ENCODE measurements at places on chromosomes 16 and 17.

GRCh38 chr16:83138976-83139690 lies 512.4 kb downstream of the CDH13 start:
- DNase-seq: no peak

DNA sequence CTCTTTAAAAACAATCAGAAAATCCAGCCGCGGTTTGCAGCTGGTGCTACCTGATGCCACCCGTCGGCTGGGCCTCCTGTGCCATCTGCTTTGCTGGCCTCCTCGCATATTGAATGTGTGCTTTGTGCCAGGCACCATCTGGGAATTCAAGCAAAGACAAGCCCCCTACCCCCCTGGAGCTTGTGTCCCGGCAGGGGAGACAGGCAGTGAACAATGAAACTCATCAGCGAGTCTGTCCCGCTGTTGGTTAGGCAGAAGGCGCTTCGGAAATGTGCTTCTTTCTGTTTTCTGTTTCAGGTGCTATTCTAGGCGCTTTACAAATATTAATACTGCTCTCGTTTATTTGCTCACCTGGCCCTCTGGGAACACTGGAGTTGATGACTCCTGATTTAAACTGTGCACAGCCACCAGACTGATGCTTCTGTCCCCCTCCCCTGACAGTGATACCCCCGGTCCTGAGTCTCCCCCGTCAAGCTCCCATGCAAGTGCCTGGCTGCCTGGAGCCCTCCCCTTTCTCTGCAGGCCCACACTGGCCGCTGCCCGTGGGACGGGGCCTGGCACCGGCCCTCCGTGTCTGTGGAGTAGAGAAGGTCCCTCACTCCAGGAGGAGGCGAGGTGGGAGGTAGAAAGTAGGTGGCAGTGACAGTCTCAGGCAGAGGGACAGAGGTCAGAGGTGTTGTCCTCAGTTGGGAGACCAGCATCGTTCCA lies 126.1 kb upstream of the PLCG2 start:
- DNase-seq: no peak

DNA sequence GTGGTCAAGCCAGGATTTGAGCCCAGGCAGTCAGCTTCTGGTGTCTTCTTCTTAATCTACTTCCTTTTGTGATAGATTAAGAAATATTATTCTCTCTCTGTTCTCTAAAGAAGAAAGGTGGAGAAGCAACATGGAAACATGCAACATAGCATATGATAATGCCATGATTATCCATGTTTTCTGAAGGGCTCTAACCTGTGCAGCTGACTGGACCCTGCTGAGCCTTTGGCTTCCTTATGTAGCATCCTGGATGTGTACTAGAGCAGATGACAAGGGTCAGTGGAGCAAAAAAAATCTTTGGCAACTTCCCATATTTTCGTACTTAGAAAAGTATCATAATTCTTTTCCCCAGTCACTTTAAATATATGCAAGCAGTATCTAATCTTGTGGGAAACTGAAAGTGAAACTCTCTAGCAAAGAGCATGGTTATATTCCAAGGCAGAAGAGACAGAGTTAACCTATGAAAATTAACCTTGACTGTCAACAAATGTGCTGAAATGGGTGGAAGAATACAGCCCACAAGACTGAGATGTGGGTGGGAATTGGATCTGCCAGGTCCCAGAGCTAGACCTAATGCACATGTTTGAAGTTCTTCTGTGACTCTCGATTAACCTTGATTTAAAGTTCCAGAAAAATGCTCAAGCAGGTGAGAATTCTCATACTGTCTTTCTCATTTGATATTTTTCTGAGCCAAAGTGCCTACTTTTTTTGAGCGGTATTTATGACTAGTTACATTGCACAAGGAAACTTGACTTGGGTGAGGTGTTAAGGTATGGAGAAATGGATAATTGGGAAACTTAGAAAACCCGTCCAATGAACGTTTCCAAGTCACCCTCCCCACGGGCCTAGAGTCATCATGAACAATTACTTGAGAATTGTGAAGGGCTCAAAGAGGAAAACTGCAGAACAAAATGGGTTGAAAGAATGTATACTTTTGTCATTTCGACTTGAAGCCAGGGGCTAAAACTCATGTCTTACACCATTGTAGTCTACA lies 248.6 kb downstream of the FTO start:
- DNase-seq: no peak

GRCh38 chr16:4381935-4382794 lies 10.5 kb downstream of the VASN start:
- DNase-seq: no peak

- DNase-seq: no peak
These were observed at the start of gene TERB1 for GRCh38 chr16:66801320-66802105. Gene TERB1, minus strand, starts transcription at chr16:66801584. Its CDS starts 4,786 bp downstream, at chr16:66796798.

- no peak for DNase-seq
These were observed 402.4 kb upstream of the CDH11 start for GRCh38 chr16:65524231-65524630.

GRCh38 chr16:56319376-56319775 lies 106.0 kb downstream of the AMFR start:
- DNase-seq: no peak

- peak; percentile 95 for DNase-seq
These were observed 30.6 kb downstream of the RPTOR start for GRCh38 chr17:80575057-80575875.

DNA sequence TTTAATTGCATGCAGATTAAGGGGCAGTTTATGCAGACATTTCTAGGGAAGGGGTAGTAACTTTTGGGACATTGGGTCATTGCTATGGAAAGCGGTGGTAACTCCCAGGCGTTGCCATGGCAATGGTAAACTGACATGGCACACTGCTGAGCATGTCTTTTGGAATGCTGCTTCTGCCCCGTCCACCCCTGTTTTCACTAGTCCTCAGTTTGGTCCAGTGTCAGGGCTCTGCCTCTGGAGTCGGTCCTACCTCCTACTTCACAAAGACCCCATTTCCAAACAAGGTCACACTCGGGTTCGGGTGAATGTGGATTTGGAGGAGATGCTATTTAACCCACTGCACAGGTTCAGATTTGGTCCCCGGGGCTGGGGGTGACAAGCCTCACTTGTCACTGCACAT lies 2.9 kb downstream of the IL34 start:
- DNase-seq: no peak

- no peak for DNase-seq
These were observed 418.4 kb upstream of the PMFBP1 start for GRCh38 chr16:72590151-72590937.

GRCh38 chr16:27242868-27243590 lies 25.5 kb downstream of the NSMCE1 start:
- peak; percentile 33 for DNase-seq

GRCh38 chr16:27618606-27619327 lies 68.8 kb downstream of the KATNIP start:
- no peak for DNase-seq

DNA sequence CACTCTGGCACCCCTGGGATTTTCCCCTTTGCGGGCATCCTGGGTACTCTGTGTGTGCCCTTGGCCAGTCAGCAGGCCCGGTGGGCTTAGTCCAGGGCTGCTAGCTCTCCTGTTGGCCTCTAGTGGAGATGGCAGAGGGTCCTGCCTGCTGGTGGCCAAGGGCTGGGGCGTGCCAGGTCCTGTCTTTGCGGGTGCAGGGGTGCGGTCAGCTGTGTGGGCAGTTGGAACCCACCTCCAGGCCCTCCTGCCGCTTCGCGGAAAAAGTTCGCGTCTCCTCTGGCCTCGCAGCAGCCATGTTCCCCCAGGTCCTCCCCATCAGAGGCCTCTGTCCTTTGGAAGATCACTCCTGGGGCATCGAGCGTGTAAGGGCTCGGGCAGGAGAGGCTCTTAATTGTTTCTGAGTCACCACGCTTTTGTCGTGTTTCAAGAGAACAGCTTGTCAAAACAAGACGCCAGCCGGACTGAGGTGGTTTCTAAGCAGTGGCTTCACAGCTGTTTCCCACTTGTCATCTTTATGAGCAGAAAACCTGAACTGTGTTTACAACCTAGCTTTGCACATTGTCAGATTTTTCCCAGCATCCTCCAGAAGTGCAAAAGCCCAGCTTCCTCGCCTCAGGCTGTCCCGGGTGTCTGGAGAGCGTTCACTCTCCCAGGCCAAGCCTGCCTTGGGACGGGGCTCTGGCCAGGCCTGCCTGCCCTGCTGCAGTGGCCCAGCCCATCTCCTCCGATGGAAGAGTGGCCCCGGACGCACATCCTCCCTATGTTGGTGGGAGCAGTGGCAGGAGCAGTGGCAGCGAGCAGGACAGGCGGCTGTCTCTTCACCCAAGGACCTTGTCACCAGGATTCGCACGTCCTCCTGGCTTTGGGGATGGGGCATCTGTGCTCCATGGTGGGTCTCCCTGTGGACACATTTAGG lies 5.0 kb upstream of the DNASE1L2 start:
- no peak for DNase-seq

DNA sequence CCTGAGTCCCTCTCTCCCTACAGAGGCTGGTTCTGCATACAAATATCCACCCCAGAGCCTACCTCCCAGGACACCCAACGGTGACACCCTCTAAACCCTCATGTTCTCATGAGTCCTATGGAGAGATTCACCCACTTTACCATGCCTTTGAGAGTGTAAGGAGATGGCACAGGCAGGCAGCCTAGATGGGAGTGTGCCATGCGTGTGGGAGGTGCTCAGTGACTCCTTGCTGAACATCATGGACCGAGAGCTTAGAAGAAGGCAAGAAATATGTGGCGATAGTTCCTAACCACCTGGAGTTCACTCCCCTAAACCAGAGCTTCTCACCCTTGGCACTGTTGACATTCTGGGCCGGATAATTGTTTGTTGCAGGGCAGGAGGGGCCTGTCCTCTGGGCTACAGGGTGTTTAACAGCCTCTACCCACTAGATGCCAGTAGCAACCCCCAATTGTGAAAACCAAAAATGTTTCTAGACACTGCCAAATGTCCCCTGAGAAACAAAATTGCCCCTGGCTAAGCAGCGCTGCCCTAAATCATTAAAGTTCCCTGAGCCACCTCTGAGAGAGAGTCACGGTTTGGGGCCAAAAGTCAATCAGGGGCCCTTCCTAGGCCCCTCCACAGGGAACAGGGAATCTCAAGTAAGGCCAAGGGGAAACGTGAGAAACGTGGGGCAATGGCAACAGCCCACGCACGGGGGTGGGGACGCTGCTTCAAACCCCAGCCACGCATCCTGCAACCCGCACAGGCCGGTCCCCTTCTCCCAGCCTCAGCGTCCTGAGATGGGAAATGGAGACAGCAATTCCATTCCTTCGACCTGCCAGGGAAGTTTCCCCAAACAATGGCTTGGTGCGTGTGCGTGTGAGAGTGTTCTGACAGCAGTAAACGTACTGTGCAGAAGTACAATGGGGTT lies 66.8 kb downstream of the C16orf78 start:
- no peak for DNase-seq

GRCh38 chr16:54787045-54787444 lies 143.6 kb upstream of the IRX5 start:
- no peak for DNase-seq

- no peak for DNase-seq
These were observed 526.8 kb upstream of the GOT2 start for GRCh38 chr16:59260892-59261291.

DNA sequence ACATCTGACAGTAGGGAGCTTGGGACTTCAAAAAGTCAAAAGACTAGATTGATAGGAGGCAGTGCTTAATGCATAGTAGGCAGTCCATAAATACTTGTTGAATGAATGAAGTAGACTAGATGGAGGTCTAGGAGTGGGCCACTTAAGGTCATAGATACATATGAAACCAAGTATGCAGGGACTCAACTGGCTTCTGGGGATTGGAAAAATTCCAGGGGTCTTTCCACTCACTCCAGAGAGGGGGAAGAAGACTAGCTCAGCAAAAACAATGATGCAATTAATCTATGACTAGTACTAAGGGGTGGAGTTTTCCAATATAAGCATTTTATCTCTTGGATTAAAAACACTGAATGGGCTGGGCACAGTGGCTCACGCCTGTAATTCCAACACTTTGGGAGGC lies 298.3 kb upstream of the XYLT1 start:
- no peak for DNase-seq

DNA sequence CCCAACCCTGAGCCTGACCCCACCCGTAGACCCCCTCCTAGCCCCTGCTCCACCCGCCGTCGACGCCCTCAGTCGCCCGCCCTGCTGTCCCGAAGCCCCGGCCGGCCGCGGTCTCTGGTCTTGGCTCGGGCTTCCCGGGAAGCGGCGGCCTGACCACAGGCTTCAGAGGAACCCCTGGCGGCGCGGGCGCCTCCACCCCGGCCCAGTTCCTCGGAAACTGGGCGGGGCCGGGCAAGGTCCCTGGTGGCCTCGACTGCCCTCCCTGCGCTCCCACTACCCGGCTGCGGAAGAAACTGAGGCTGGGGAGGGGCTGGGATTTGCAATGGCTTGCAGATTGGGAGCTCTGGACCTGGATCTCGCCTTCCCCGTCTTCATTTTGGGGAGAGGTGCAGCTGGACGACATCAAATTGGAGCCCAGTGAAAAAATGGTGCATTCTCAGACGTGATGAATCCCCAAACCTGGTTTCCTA lies 692 bp upstream of the SOCS1 start:
- DNase-seq: peak; percentile 66

GRCh38 chr16:69267633-69268032 lies 43.5 kb upstream of the VPS4A start:
- no peak for DNase-seq

Measured in activated T-cell treated with anti-CD3 and anti-CD28 coated beads, Interleukin-2, amount 50 U/mL, for 72 hours (primary cell).